ENCODE measurements at places on chromosomes 2 and 18.

DNA sequence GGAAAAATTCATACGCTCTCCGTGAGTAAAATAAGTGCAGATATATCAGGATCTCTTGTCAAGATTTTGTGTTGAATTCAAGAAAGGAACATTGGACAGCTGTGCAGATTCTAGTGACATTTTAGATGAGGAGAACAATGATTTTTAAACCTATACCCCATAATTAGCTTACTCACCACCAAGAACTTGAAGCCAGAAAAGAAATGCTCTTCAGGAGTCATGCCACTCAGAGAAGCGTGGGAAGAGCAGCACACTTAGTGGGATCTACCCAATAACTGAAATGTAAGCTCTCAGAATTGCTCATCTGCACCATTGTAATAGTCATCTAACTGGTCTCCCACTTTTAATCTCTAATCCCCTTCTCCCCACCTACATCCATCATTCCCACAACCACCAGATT, 9.2 kb upstream of the ERMN start:
- no peak for DNase-seq

DNA sequence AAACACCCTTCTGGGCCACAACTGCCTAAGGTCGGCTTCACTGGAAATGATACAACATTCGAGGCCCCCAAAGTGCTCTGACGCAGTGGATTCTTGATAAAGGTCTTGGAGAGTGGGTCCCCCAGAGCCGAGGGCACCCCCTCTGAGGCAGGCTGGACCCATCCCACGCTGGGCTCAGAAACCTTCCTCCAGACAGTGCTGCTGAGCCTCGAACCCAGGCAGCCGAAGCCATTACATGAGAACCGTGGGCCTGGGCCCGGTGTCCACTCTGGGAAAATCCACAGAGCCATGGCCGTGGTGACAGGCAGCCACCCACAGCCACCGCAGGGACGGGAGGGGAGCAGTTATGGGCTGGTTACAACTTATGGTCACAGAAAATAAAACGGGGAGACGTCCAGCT, 81.4 kb upstream of the ID2 start:
- no peak for DNase-seq

GRCh38 chr2:229273723-229274338, 2.7 kb upstream of the PID1 start:
- DNase-seq = no peak

- DNase-seq = no peak
These were observed 270.2 kb upstream of the RAB6C start for GRCh38 chr2:129709001-129709955.

GRCh38 chr2:80894486-80894885, 589.9 kb upstream of the LRRTM1 start:
- no peak for DNase-seq

- no peak for DNase-seq
These were observed 110.4 kb downstream of the ALK start for GRCh38 chr2:29810956-29811355.

DNA sequence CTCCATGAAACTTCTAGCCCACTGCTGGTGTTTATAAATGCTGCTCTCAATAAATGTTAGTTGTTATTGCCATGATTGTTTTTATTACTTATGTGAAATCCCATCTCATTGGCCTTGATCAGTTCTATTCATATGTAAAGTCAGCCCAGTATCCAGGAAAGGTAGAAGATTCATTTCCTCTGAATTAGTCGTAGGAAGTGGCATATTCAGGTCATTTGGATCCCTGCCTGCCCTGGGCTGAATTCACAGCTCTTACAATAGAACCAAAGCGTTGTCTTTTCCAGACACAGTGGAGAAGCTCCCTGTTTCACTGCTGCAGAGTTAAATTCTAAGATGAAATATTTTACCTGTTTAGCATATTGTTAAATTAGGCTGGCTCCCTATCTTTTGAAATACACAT, 70.3 kb downstream of the MAIP1 start:
- no peak for DNase-seq

DNA sequence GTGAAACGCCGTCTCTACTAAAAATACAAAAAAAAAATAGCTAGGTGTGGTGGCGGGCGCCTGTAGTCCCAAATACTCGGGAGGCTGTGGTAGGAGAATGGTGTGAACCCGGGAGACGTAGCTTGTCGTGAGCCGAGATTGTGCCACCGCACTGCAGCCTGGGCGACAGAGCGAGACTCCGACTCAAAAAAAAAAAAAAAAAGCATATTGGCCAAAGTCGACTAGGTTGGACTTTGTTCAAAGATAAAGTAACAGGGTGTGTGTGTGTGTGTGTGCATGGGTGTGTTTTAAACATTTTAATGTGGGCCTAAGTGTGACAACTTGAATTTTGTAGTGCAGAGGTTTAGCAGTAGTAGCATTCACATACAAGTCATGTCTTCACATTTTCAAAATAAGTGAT, 11.7 kb downstream of the GEMIN6 start:
- DNase-seq = no peak

- no peak for DNase-seq
These were observed 122.9 kb upstream of the COPS8 start for GRCh38 chr2:236962816-236963215.

GRCh38 chr2:241935314-241935713, 65.8 kb downstream of the RTP5 start:
- no peak for DNase-seq

DNA sequence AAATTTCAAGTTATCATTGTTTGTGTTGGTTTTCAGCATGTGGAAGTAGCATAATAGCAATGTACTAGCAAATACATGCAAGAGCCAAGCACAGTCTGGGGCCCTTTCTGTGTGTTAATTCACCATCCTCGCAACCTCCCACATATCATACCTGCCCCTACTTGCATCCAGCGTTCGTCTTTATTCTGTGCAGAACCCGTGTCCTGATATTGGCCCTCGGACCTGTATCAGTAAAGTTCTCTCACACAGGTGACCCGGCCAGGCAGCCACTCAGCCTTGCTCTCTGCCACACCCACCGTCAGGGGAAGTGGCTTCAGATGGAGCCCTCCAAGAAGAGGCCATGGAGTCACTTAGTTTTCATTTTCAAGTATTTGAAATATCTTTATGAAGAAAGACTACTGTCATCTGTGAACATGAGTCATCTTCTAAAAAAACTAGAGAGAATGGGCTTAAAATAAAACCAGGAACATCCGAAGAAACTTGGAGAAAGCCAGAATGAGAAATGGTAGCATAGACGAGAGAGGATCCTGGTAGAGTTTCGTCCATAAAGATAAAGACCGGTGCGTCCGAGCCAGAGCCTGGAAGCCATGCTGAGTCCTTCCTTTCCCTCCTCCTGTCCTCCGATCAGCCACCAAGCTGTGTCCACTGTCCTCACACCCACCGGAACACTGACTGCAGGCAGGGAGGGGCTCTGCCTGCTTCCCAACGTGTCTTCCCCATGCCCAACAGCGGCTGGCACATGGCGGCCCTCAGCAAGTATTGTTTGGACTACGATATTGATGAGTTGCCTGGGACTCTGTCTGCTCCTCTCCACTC, 57.3 kb upstream of the RPL31 start:
- DNase-seq = no peak

- DNase-seq = no peak
These were observed 119.8 kb downstream of the KYNU start for GRCh38 chr2:142997231-142997630.

DNA sequence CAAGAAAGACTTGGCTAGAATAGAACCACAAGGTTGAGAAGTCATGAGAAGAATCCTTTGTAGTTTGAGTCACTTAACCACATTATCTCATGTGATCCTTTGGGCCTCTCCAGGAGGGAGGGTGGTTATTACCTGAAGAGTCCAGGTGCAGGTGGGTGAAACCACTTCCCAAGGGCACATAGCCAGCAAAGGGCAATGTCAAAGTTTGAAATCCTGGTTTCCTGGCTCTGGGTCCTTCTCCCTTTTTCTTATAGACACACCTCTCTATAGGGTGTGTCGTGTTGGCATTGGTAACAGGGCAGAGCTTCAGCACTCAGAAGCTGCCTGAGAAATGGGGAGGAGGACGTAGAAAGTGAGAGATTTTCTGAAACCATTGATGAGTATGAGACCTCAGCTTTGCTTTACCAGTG, 137.9 kb downstream of the MGAT5 start:
- no peak for DNase-seq

DNA sequence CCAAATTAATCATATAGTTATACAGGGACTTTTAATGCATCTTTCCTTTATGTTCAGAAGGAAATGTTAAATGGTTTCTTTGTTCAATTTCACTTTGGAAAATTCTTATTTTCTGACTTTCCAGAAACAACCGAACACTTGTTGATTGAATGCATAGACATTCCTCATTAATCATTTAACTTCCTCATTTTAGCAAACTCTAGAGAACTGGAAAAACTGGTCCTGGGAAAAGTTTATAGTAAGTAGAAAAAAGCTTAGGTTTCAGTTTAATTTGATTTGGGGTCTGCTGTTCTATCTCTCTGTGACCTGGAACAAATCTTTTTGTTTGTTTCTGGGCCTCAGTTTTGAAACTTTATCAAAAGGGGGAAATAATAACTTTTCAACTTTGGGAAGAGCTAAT, 320.4 kb downstream of the CMPK2 start:
- no peak for DNase-seq

GRCh38 chr2:200171731-200172482, 134.6 kb upstream of the SPATS2L start:
- no peak for DNase-seq

DNA sequence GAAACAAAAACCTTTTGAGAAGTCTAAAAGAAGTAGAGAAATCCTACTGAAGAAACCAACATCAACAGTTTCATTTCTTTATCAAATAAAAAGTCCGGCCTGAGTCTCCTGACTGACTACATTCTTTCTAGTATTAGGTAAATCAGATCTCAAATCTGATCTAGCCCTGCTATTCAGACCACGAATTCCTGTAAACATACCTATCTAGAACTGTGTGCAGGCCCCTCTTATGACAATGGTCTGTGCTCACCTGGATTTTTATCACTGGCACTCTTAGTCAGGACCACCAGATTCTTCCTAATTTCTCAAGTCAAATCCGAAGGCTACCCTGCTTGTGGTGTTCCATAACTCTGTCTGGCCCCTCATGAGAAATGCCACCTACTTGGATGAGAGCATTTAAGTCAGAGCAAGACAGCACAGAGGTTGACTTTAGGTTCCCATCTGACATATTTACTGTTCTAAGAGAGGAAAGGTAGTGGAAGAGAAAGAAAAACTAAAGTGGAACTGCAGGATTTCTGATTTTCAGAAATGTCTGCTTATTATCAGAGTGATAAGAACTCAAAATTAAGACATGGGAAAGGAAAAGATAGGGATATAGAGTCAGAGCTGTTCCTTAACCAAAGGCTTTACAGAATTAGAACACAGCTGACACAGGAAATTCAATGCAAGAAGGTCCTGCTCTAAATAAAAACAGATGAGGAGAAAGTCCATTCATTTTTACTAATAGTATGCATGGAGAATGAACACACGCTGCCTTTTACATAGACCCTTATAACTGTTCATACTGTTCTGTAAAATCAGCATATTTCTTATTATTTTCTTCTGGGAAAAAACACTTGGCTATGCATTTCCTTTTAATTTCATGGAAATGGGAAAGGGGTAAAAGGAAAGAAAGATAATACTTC, 56.5 kb downstream of the SLC8A1 start:
- DNase-seq = no peak

- DNase-seq = no peak
These were observed 43.9 kb downstream of the NCKAP1 start for GRCh38 chr2:182994228-182994912.

GRCh38 chr2:100934504-100935371, 67.4 kb upstream of the RPL31 start:
- DNase-seq = no peak

GRCh38 chr2:160917850-160918249, 242.4 kb upstream of the TANK start:
- no peak for DNase-seq

GRCh38 chr2:78718024-78718423, 307.5 kb upstream of the REG3G start:
- no peak for DNase-seq

DNA sequence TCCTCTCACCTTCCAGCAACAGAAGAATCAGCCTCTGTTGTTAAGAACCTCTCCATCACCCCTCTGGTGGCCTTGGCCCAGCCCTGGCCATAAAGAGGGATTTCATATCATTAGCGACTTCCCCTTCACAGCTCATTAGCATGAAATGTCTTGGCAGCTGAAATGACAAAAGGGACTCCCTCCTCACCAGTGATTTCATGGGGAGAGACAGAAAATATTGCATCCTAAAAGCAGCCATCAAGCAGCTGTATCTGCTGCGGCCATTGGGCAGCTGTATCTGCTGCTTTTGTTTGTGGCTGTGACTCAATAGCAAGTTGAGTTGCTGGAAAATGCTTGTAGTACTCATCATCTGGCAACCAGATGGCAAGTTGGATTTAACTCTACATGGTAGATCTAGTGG, 105.9 kb upstream of the RMDN2 start:
- no peak for DNase-seq

- no peak for DNase-seq
These were observed 117.5 kb downstream of the EPHA4 start for GRCh38 chr2:221454459-221455105.

DNA sequence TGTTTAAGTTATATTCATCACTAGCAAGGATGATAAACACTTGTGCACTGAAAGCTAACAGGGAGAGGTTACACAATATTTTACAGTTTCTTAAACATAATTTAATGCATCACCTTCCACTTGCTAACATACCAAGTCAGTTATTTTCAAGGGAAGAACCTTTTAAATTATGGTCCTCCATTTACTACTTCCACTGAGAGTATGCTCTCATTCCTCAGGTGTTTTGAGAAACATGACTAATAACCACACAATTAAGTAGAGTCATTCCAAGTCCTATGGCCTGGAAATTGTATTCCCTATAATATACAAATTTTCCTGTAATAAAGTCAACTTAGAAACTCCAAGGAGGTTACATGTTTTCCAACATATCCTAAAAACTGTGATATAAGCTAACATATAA, 152.3 kb upstream of the STON1 start:
- no peak for DNase-seq

DNA sequence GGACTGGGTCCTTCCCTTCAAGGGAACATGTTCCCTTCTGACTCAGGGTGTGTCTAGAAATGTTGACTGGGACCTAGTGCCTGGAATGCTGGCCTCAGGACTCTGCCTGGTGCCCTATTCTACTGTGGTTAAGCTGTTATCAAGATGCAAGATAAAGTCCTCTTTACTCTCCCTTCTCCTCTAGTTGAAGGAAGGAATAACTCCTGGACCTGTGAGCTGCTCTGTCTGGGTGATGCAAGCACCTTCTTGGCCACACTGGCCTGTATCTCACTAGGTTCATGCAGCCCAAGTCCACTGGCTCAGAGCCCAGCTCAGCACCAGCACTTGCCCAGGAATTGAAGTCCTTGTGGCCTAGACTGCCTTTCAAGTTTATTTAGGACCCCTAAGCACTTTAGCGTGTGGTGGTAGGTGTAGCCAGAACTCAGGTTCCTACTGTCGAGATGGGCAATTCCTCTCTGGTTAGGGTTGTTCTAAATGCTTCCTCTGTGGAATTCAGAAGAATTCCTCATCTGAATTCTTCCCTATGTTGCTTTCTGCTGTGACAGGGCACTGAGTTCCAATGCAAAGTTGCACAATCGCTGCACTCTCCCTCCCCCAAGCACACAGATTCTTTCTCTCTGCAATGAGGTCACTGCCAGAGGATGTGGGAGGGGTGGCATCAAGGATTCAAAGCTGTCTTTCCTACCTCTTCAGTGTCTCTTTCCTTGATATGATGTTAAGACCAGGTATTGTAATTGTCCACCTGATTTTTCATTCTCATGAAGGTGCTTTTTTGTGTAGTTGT, 54.7 kb downstream of the VWC2L start:
- no peak for DNase-seq

Measured in stimulated activated CD8-positive, alpha-beta memory T cell treated with anti-CD3 and anti-CD28 coated beads, Interleukin-7, amount 100 ng/mL, for 1 hour (primary cell).